Activated CD4-positive, alpha-beta T cell treated with anti-CD3 and anti-CD28 coated beads, Interleukin-2, amount 50 U/mL, for 4 hours (primary cell): ENCODE measurements at places on chromosomes 7 and 10.

GRCh38 chr7:5484921-5485320, 61.3 kb upstream of the TNRC18 start:
- no peak for DNase-seq

DNA sequence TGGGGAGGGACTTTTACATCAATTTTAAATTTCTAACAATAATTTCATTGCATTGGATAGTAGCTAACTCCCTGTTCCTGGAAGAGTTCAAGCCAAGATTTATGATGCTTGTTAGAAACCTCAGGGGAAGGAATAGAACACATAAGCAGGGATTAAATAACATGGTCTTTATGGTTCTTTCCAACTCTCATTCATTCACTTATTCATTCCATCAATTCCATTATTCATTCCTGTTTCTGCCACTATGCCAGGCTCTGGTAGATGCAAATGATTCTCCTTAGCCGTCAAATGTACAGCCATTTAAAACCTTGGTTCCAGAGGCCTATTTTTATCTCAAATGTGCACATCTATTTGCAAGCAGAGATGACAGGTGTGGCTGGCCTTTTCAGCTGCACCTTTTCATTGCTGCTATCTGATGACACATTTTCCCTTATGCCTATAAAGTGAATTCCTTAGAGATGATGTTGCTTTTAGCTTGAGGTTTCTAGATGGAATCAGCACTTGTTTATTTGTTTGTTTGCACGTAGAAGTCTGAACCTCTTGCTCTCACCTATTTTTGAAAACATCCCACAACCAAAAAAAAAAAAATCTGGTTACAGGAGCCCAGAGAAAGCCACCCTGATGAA, 205.7 kb upstream of the IGFBP3 start:
- no peak for DNase-seq

DNA sequence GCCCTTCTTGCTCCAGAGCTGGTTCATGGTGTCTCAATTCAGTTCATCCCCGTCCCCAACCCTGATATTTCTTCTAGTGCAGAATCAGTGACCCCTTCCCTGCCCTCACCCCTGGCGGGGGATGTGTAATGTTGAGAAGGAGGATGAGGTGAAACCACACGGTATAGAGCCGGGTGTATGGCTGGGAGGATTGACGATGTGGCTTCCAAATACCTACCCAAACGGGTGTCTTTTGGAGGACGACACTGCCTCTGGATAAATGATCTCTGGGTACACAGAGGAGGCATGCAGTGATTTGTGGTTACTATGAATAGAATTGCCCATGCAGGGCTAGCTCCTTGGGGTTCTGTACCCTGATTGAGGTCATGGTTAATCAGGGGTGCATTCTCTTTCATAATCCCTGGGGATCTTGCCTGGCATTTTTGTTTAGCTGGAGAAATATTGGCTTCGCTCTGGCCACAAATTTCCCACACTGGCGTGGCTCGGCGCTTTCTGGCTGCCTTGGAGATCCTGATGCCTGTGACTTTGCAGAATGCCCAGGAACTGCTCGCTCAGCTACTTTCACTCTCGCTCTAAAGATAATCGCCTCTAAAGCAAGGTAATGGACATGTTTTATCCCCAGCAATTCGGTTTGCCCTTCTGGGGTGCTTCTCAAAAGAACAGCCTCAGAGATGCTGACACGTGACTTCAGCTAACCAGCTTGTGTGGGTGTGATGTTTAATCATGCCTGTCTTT, 89.2 kb downstream of the RBM20 start:
- DNase-seq, result no peak

- DNase-seq, result no peak
Observed at GRCh38 chr10:74543276-74543675, 283.1 kb upstream of the KAT6B start.

DNA sequence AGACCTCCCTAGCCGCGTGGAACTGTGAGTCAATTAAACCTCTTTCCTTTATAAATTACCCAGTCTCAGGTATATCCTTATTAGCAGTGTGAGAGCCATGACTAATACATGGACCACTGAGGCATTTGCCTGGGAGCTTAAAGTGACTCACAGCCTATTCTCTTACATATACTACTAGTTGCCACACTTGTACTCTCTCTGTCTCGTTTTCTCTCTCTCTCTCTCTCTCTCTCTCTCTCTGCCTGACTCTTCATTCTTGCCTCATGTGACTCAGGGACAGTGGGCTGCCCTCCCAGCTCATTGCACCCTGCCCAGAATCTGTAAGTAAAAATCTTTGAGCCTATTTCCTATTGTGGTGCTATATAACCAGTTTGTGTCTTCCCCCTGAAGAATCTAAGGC, 238.5 kb upstream of the MAGI2 start:
- DNase-seq, result no peak

DNA sequence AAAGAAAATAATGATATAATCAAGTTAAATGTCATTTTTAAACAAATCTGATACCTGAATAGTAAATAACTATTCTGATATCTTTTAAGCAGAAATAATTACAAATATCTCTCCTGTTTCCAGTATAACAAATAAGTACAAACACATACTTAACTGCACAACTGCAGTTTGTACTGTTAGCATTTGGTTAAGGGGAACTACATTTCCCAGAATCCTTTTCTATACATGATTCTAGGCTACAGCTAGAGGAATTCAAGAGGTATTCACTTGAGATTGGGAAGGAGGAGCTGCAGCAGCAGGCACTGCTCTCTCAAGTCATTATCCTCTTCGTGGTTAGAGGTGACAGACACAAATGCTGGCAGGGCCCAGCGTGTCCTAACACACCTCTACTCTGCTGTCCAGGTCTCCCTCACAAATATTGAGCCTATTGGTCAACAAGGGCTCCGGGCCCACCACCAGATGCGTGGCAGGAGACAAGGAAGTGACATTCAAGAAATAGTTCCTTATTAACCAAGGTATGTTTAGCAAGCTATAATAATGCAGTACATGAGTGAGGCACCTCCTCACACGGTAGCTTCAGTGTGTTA, 255.1 kb upstream of the MKLN1 start:
- DNase-seq, result no peak

- DNase-seq, result no peak
Observed at GRCh38 chr7:24290004-24290641, 6.1 kb downstream of the NPY start.

DNA sequence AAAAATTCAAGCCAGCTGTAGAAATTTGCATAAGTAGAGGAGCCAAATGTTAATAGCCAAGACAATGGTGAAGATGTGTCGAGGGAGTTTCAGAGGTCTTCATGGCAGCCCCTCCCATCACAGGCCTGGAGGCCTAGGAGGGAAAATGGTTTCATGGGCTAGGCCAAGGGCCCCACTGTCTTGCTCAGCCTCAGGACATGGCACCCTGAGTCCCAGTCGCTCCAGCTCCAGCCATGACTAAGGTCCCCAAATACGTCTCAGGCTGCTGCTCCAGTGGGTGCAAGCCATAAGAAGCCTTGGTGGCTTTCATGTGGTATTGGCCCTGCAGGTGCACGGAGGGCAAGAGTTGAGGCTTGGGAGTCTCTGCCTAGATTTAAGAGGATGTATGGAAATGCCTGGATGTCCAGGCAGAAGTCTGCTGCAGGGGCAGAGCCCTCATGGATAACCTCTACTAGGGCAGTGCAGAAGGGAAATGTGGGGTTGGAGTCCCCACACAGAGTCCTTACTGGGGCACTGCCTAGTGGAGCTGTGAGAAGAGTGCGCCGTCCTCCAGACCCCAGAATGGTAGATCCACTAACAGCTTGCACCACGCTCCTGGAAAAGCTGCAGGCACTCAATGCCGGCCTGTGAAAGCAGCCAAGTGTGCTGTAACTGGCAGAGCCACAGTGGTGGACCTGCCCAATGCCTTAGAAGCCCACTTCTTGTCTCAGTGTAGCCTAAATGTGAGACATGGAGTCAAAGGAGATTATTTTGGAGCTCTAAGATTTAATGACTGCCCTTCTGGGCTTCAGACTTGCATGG, 19.2 kb downstream of the TBATA start:
- no peak for DNase-seq

DNA sequence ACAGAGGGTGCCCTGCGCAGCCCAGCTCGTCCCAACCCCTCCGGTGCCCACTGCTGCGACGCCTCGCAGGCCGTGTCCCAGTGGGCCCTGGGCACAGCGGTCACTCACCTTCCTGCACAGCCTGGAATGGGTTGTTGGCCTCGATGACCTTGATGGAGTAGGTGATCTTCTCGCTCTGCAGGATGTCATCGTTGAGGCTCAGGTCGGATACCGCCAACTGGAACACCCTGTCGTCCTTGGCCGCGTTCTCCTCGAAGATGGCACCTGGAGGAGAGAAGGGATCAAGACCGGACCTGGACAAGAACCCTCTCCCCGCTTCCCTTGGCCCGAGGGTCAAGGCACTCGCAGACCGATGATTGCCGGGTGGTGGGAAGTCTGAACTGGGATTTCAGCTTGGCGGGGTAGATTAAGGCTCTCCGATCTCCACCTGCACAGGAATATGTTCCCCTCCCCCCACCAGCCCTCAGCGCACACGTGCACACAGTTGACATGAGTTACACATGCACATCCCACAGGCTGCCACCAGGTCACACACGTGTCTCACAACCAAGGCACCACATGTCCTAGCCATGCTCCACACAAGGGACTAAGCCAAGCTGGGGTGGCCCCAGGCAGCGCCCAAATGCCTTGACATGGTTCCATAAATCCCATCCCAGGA, 2.6 kb downstream of the GRID1 start:
- no peak for DNase-seq

GRCh38 chr7:99679032-99679399, 780 bp downstream of the CYP3A5 start:
- no peak for DNase-seq

- DNase-seq, result peak; percentile 24
Observed at GRCh38 chr10:102643336-102644065, 778 bp upstream of the TRIM8 start.

DNA sequence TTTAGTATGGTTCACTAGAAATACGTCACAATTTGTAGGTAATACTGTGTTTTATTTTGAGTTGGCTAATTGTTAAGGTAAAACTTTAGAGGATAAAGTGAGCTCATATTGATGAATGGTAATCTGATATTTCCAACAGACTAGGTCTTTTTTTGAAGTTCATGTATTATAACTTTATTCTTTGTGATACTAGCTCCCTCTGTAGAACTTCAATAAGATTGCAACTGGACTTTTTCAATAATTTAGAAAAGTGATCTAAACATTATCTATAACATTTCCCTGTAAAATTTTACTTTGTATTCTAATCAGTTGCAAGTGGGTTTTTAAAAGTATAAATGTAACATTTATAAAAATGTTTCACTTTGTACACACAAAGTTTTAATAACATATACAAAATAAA, 83.5 kb downstream of the ADK start:
- no peak for DNase-seq

DNA sequence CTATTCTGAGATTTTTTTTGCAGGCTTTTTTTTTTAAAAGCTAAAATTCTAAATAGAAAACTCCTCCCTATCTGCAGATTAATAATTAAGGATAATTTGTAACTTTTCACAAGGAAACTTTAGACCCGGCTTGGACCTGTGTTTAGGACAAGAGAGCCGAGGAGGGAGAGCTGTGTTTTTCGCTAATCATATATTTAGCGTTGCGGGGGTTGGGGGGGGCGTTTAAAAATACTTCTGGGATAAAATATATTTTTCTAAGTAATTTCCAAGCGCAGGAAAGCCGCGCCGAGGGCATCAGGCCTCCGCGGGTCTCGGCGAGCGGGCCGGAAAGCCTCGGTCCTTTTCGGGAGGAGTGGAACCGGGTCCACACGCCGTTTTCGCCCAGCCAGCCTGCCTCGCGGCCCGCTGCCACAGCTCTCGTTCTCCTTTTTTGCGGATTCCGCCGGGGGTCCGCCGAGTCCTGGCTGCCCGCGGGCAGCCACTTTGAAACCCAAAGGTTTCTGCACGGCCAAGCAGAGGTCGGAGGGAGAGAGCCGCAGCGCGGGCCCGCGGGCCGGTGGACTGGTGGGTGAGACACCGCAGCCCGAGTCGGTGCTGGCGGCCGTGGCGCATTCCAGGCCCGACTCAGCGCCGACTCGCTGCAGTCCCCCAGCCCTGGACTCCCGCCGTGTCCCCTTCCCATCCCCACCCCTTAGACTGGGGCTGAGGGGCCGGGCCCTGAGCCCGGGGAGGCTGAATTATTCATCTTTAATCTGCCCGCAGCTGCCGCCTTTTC, 2.3 kb downstream of the PAX2 start:
- no peak for DNase-seq

DNA sequence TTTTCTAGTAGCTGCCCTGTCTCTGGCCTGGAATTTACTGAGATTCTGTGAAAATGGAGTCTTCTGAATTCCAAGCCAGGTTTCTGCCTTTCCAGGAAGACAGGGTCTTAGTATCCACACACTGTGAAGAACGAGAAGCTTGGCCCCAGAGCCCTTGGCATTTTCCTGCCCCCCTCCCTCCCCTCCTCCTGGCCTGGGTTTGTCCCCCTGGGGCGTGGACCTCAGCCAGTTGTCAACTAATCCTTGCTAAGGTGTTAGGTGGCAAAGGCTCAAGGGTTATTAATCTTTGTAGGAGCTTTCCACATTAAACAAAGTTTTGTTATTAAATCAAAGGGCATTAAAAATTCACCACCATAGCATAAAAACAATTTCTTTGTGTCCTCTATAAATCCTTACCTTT, 329.5 kb downstream of the RNLS start:
- no peak for DNase-seq

DNA sequence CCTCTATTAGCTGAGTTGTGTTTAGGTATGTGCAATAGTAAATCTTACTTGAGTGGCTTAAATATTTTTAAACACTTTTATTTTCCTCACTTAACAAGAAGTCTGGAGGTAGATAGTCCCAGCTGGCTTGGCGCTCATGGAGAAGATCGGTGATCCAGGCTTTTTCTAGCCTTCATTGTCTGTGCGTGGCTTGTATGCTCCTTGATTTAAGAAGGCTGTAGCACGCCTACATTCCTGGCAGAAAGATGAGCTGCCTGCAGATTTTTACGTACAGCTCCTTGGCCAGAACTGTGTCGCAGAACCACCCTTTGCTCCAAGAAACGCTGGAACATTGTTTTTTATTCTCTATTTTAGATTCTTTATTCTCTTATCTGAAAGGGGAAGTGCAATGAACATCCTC, 284.1 kb downstream of the KIF20B start:
- DNase-seq, result no peak

GRCh38 chr7:151456276-151456675, 16.3 kb upstream of the CRYGN start:
- DNase-seq, result no peak
